ENCODE measurements at places on chromosomes 3 and 15.

- no peak for DNase-seq
Observed at GRCh38 chr3:110430146-110430545, 641.5 kb upstream of the NECTIN3 start.

- peak; percentile 16 for DNase-seq
Observed at GRCh38 chr15:91426412-91426811, 326.4 kb downstream of the SV2B start.

- peak; percentile 73 for DNase-seq
Observed at GRCh38 chr3:179181021-179181472, 32.9 kb downstream of the PIK3CA start.

DNA sequence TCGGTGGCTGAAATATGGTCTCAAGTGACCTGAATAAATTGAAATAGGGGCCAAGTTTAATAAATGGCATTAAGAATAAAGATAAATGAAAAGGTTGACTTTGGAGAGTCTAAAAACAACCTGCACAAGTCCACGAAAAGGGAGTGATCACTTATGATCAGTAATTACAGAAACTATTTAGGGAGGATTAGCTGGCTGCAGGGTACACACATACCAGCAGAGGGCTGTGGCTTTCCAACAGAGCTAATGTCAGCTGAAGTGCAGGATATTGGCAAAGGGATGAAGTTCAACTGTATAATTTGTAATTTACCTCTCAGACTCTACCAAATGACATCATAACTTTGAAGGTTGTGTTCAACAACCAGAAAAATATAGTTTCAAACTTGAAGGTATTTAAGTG, 86.8 kb downstream of the SYNPR start:
- no peak for DNase-seq

DNA sequence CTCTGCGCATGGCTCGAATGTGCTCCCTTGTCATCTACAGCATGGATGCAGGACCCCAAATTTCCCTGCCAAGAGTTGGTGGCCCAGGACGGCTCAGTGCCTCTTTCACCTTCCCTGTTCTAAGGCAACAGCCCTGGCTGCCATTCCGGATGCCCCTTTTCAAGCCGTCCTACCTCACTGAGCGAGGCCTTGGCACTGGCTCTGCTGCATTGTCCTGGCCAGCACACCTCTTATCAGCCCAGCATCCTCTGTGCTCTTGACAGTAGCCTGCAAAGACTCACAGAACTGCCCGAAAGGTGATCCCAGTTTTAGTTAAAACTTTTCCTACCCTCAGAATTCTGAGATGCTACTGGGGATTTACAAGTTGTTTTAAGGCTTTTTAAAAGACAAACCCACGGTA, 122.0 kb downstream of the MECOM start:
- DNase-seq, result no peak

DNA sequence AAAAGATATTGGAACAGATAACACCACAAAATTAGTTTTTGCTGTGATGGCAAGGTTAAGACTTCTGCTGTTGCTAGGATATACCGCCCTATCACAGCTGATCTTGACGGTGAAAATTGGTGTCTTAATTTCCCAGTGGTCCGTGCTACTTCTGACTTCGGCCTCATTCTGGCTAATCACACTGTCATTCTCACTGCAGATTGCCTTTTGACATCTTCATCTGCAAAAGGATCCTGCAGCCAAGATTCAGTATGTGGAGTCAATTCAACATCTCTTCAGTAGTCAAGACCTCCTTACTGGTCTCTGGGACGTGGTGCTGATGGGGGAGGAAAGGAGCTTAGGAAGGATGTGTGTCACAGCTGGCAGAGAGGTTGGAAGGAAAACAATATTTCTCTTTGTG, 438.6 kb downstream of the WDR72 start:
- DNase-seq, result no peak

GRCh38 chr15:62365795-62366442, 200.8 kb upstream of the C2CD4B start:
- DNase-seq, result no peak

GRCh38 chr3:101065962-101066361, 72.7 kb upstream of the ABI3BP start:
- peak; percentile 97 for DNase-seq
